ENCODE measurements at places on chromosomes 5 and 9.

- peak; percentile 6 for DNase-seq
Measured at GRCh38 chr5:61082516-61083280, 79.6 kb downstream of the SMIM15 start.

DNA sequence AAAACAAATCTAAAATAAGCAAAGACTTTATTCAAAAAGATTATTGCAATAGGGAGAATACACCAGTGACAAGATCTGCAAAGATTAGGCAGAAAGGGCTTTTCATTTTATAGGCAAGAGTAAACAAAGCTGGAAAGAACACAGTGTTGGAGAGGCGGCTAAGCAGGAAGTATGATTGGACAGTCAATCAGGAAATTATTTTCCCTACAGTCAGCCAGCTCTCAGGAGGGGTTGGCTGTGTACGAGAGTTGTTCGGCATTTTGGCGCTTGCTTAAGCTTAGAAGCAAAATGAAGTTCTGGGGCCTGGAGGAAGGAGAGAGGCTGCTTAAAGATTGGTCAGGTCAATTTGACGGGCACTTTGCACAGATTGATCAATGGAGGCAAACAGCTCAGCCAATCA lies 1030.5 kb downstream of the TLE4 start:
- DNase-seq: no peak

DNA sequence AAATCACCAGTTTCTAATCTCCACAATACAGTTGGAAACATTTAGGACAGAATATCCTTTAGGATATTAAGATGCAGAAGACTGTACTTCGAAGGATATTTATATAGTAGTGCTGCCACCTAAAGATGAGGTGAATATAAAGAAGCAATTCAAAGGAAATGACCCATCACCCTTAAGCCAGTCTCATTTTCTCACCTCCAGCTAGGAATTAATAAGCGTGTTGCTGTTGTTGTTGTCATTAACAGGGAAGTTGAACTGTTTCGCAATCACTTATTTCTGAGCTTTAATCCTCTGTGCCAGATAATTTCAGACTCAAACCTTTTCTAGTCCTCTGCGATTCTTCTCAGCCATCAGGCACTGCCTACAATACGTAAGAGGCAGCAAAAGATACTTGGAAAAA lies 7.8 kb upstream of the PURA start:
- no peak for DNase-seq

DNA sequence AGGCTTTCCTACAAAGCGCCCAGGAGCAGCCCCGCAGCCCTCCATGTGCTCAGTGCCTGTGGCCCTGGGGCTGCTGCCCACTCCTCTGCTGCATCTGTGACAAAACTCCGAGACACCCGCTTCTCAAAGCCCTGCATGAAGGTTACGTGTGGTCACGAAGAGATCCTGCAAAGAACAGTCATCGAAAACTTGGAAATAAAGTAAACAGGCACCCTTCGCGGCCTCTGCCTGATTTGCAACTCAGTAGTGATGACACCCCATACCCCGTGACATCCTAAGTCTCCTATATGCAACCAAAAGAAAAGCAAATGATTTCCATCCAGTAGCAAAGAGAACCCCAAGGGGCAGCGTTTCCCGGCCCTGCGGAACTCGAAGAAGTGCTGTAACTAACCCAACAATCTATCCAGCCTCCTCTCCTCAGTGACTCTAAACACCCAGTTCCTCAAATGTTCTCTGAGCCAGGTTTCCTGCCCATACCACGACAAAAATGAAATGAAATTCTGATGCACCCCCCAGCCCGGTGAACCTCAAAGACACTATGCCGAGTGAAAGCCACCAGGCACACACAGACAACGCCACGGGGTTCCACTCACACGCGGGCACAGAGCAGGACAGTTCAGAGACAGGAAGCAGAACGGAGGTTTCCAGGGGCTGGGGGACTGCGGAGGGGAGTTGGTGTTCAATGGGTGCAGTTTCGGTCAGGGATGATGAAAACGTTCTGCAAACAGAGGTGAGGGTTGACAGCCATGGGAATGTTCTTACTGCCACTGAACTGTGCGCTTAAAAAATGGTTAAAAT lies 19.0 kb downstream of the NACC2 start:
- no peak for DNase-seq

DNA sequence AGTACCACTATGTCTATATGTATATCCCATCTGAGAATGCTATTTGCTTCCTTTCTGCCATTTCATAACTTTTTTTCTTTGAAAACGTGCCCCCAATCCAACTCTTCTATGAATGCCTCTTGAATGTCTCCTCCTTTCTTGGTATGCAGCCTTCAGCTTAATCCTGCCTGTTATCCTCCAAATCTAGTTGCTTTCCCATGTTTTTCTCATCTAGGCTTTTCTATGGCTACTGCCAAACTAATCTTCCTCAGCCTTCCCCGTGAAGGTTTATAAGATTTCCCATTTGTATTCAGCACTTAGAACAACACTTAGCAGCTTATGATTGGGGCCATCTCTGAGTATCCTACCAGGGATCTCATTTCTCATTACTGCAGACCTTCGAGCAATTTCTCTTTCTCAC lies 2.5 kb downstream of the TGFBR1 start:
- DNase-seq: no peak

DNA sequence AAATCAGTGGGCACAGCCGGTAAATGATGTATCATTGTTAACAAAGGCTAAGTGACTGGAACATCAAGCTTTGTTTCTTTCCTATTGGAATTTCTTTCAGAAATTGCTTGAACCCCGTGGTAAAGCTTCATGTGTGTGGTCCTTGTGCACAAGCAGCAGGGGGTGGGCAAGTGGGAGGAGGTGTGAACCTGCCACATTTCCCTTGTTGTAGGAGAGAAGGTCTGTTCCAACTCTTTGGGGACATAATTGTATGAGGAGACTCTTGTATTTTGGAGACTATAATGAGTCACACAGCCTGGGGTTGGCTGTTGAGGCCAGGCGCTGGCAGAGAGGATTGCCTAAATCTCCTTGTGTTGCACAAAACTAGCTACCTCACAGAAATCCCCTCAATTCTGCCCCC lies 620.5 kb downstream of the IRX1 start:
- no peak for DNase-seq

GRCh38 chr5:111115229-111115628 lies 23.1 kb downstream of the WDR36 start:
- no peak for DNase-seq

GRCh38 chr5:124908581-124909451 lies 162.4 kb upstream of the ZNF608 start:
- DNase-seq: no peak

GRCh38 chr9:91179237-91180138 lies 182.2 kb downstream of the AUH start:
- no peak for DNase-seq

DNA sequence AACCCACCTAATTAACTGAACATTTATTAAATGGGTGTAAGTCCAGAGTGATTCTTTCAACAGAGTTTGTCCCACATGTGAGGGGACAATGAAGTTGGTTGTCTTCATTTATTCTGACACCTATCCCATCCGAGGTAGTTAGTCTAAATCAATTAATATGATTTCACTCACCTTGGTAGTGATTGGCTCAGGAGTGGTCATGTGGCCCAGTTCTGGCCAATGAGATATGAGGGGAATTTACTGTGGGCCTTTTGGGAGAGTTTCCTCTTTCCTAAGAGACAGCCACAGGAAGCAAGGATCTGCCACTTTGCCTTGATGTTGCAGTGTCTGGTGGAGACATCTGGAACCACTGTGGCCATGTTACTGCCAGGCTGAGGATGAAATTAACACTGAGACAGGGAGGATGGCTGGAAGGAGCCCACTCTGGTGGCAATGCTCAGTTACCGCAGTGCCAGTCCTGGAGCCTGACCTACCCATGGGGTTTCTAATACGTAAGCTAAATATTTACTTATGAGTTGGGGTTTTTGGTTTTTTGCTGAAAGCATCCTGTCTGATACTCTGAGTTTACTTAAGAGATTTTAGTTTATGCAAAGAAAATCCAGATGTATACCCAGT lies 118.6 kb downstream of the FGF18 start:
- no peak for DNase-seq

DNA sequence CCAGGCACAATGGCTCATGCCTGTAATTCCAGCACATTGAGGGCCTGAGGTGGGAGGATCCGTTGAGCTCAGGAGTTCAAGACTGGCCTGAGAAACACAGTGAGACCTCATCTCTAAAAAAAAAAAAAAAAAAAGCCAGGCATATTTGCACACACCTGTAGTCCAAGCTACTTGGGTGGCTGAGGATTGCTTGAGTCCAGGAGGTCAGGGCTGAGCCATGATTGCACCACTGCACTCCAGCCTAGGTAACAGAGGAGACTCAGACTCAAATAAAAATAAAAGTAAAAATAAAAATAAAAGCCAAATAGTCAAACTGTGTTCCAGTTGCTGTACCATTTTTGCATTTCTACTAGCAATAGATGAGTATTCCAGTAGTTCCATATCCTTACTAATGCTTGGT lies 616.0 kb downstream of the KIF4B start:
- no peak for DNase-seq

DNA sequence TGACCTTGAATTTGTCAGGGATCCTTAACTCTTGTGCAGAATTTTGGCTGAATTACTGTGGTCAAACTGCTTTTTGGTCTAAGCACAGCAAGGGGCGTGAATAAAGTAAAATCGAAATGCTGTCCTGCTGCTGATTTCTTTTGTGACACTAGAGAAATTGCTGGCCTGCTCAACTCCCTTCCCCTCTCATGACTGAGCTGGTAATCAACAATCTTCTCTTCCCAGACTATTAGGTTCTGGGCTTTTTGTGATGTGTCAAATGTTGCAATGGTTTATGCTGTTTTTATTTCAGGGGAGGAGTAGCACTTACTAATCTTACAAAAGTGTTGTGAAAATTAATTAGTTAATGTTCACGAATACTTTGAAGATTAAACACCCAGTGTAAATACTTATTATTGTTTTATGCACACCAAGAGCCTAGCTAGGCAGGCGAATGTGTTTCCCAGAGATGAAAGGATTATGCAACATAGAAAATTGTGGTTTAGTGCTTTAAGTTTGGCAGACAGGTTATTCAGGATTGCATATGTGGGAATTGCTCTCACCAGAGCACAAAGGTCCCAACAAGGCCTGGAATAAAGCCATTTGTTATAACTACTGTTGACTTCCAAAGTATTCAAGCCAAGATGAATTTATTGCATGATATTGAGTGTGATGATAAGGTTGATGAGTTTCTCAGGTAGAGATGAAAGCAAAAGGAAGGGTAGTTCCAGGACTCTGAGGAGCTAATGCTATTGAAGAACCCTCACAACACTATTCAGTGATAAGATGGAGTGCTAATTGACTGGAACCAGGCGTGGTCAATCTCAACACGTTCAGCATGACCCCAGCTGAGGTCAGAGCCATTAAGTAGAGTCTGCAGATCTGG lies 280.7 kb upstream of the ZNF608 start:
- no peak for DNase-seq

DNA sequence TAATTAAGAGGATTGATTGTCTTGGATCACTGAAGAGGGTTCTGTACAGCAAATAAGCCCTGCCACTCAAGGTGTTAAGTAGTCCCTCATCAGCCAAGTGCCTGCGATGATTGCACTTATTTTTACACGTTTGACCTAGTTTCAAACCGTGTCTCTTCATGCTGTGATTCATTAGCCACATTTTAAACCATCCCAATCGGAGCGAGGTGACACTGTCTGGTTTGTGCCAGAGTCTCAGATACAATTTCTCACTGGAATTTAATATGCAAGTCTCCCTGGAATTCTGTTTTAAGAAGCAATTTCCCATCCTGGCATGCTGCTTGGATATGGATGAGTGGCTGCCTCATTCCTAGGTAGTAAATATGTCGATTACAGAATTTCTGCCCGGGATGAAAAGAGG lies 1.6 kb downstream of the INSYN2B start:
- no peak for DNase-seq

DNA sequence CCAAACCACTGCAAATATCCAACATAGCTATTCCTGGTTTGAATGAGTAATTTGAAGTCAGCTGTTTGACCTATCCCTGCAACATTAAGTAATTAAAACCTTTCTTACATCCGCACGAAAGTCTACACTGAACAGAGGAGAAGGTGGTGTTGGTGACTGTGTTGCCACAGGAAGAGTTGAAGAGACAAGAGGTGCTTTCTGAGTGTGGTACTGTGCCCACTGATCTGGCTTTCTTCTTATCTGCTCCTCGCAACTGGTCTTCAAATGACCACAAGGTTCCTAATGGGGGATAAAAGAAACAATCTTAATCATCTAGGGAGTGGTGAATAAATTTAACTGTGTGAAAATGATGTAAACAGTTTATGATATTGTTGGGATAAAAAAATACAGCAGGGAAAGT lies 29.4 kb upstream of the PDCL start:
- no peak for DNase-seq

DNA sequence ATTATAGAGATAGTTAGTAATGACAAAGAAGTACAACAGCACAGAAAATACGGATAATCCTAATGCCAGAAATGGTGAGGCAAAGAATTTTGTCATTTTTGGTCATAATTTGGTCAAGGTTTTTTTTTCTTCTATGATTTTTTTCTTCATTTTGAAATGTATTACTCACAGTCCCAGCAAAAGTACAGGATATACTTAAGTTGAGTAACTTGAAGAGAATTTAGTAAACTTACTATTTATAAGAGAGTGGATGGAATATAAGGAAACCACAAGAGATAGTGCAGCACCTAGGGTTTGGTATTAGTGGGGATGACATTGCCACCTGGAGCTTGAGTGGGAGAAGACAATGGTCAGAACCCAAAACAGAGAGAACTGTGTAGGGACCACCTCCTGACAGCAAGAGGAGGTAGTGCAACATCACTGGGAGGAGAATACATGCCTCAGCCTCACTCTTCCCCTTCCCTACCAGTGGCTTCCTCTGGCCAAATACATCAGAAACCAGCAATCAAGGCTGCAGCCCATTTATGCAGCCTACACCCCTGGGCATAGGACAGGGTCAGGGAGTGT lies 434.5 kb upstream of the TRPC7 start:
- DNase-seq: no peak

DNA sequence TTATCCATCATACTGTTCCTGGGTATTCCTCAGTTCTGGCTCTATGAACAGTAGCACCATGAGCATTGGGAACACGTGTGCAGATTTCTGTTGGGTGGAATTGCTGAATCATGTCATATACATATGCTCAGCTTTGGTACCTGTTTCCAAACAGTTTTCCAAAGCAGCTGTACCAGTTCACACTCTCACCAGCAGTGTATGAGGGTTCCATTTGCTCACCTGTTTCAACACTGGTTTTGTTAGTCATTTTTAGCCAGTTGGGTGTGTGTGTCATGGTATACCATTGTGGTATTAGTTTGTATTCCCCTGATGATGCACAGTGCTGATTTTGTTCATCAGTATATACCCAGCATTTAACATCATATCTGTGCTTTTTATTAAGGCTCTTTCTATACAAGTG lies 56.7 kb upstream of the ECM2 start:
- DNase-seq: no peak

DNA sequence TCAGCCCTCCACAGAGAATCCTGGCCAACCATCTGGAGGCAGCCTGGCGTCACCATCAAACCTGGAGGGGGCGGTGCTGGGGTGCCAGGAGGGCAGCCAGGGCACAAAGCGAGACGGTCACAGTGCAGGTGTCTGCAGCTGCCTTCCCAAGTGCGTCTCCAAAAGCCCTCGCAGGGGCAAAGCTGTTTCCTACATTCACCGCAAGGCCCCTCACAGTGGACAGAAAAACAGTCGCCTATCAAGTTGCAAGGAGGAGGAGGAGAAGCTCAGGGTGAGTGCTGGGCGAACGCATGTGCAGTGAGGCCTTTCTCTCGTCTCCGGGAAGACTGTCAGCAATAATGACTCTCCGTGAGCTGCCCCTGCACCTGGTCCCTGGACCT lies 18.0 kb upstream of the LHX3 start:
- DNase-seq: no peak

Measured in H4 (cell line).